ENCODE measurements at places on chromosomes 4 and X. TPM values are rescaled to one million over a fixed set of nuclear protein-coding genes. Genes with fewer than 3 reads are reported as not detected.

The SPIN2B gene
- 9.2 TPM for total RNA-seq

- DNase-seq, result no peak
These were observed 26.8 kb downstream of the SH3TC1 start for GRCh38 chr4:8225706-8226443.

The TENM3 gene
- total RNA-seq, result 54.1 TPM

DNA sequence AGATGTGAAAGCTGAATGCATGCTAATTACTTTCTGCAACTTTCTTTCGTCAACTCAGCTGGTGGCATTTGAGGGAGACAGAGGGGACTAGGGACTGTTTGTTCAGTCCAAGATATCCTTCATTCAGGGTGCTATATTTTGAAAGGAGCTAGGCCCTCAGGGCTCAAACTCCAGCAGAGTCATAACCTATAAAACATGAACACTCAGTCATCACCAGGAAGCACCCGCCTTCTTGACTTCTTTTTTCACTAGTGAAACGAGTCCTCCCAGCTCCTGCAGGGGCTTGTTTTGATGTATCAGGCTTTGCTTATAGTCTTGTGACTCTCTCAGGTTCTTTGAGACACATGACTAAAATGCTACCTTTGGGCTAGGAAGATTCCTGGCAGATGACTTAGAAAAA is 230.6 kb downstream of the PCDH7 start:
- DNase-seq, result peak; percentile 15

The SPARCL1 gene
- total RNA-seq, result not detected

DNA sequence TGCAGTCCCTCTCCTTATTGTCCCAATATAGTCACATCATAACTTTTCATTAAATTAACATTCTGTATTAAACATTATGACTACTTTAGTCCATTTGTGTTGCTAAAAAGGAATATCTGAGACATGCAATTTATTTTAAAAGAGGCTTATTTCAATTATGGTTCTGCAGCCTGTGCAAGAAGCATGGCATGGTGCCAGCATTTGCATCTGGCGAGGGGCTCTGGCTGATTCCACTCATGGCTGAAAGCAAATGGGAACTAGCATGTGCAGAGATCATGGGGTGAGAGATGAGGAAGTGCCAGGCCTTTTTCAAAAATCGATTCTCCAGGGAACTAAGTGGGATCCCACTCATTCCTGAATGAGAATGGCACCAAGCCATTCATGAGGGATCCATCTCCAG is 476.3 kb upstream of the RPS6KA3 start:
- DNase-seq, result no peak

The MAGEB1 gene
- total RNA-seq, result not detected

GRCh38 chr4:30429813-30430761 is 290.1 kb upstream of the PCDH7 start:
- peak; percentile 88 for DNase-seq

- no peak for DNase-seq
These were observed 138.0 kb downstream of the ZNF674 start for GRCh38 chrX:46407036-46407752.

The CT83 gene
- not detected for total RNA-seq

DNA sequence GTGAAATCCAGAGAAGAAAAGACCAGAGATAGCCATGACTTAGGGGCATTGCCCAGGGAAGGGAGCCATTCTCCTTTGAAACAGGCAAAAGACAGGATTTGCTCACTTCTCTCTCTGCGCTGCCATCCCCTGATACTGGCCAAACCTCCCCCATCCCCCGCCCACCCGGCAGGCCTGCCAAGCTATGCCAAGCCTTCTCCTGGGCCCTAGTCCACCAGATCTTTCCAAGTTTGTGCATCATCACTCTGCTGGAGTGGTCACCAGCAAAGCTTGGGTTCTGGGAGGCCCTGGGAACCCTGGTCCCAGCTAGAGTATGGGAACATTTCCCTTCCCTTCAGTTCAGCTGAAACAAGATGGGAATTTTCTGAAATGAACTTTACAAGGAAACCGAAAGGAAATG is 18.4 kb downstream of the EFNB1 start:
- no peak for DNase-seq

GRCh38 chrX:47201345-47201944 is 7.8 kb downstream of the UBA1 start:
- DNase-seq, result no peak

DNA sequence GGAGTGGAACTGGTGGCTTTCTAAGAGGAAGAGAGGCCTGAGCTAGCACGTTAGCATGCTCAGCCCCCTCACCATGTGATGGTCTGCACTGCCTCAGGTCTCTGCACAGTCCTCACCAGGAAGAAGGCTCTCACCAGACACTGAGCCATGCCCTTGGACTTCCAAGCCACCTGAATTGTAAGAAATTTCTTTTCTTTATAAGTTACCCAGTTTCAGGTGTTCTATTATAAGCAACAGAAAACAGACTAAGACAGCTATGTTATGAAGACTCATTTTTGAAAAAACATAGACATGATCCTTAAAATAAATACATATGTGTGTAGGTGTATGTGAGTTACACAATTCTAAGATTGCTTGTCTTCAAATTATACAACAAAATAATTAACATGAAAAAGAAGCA is 74.7 kb downstream of the CEP44 start:
- no peak for DNase-seq

- DNase-seq, result peak; percentile 25
These were observed 49.2 kb downstream of the PRPS1 start for GRCh38 chrX:107677501-107677901.

DNA sequence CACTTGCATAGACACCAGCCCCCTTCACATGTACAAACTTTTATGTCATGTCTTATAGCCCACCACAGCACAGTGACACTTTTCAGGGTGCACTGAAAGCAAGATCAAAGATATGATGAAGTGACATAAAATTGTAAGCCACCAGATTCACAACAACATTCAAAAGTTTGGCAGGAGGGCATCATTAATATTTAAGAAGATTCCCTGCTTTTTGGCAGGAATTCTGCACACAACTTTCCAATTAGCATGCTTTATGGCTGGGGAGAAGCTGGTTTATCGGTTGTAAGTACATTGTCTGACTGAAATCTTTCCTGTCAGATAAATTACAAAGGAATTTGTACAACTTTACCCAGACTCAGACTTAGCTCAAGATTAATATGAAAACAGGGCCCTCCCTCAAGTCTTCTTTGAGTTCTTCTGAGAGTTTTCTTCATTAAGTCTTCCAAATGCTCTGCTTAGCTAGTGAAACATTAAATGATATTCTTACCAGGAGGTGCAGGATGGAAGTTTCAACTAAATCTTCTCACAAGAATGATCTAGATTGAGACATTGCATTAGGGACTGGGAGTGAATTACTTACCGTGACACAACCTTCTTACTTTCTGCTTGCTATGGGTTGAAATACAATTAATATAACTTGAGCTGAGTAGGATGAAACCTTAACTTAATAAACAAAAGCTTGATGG is 523.8 kb downstream of the PPARGC1A start:
- DNase-seq, result no peak

GRCh38 chrX:41482154-41482850 is 35.2 kb downstream of the NYX start:
- no peak for DNase-seq

All from HT1080 (cell line).